AG10803 (cell line): ENCODE measurements at places on chromosomes 2 and 18.
A peak's percentile ranks its signal among the peaks of the same experiment; 100 is the strongest.

DNA sequence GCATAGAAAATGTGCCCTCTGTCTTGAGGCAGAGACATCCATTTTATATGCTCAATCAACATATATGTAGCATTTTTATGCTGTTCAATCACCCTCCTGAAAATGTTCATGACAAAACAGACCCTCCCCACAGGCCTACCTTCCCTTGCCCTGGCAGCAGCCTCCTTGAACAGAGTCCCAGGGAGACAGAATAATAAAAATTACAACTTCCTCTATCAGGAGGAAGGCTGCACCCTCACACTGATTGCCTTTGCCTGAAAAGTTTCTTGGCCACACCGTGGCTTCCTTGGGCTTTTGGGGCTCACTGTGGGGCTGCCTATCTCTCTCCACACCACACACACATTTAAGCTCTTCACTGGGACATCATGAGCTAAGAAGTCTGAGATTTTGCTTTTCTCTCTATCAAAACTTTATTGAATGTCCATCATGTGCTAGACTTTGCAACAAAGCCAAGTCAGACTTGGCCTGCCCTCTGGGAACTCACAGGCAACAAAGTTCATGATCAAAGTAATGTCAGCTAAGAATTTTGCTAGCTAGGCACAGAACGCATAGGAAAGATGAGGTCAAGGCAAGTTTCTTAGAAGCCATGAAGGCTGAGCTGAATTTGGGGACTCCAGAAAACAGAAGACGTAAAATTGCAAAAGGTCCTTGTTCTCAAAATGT is 101.6 kb downstream of the BCL2L11 start:
- DNase-seq, result no peak

- peak; percentile 71 for DNase-seq
Measured at GRCh38 chr2:203905656-203906055, 30.9 kb upstream of the ICOS start.

DNA sequence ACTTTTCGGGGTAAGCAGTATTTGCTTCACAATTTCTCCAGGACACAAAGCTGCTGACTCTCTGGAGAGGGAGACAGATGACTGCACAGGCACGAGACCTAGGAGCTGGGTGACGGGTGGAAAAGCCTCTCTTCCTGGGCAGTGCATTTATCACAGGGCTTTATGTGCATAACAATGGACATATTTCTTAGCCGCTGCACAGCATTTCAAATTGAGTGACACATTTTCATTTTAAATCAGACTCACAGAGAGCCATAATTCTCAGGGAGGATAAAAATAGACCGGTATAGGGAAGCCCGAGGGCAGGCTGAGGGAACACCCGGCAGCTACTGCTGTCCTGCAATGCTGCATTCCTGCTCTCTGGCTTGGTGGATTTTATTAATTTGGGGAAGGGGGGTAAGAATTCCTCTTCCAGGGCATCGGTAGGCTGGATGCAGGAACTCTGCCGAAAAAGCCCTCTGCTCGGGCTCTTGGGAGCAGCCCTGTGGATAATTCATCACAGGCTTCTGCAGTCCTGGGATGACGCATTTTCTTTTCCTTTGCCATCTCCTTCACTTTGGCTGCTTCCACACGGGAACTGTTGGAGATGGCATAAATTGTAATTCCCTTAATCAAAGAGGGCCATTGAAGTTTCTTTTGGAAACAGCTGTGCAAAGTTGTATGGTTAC is 108.1 kb upstream of the ACAA2 start:
- DNase-seq, result peak; percentile 16

DNA sequence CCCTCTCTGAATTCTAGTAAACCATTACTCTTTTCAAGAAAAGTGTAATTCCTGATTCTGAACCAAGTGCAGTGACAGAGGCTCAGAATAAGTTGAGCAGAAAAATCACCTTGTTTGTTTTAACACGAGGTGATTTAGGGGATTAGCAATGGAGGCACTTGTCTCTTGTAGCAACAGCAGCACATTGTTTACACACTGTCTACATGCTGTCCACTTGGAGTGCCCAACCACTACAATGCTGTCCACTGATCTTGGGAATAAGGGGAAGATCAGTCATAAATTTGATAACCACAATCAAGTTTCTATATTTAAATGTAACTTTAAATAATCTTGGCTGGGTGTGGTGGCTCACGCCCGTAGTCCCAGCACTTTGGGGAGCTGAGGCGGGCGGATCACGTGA is 13.9 kb upstream of the RMND5A start:
- no peak for DNase-seq

GRCh38 chr2:72220170-72220569 is 72.5 kb upstream of the CYP26B1 start:
- no peak for DNase-seq

DNA sequence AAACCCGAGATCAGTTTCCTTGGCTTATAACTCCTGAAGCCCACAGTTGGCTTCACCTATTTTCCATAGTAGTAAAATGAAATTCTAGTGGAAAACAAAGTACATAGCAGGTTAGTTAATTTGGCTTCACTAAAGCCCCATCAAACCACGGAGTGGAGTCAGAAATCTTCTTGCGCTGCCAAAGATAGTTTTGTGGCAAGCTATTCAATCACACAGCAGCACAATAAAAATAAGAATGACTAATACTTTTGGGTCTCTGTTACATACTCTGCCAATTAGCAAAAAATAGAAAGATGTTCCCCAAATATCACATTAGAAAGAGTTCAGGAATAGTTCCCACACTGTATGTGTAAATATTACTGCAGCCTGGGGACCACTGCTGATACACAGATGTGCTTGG is 175.2 kb upstream of the NOL4 start:
- no peak for DNase-seq

- no peak for DNase-seq
Measured at GRCh38 chr2:120315367-120316033, 30.4 kb upstream of the INHBB start.
